ENCODE measurements at places on chromosomes 12 and 14. TPM values are rescaled to one million over a fixed set of nuclear protein-coding genes. Genes with fewer than 3 reads are reported as not detected.

DNA sequence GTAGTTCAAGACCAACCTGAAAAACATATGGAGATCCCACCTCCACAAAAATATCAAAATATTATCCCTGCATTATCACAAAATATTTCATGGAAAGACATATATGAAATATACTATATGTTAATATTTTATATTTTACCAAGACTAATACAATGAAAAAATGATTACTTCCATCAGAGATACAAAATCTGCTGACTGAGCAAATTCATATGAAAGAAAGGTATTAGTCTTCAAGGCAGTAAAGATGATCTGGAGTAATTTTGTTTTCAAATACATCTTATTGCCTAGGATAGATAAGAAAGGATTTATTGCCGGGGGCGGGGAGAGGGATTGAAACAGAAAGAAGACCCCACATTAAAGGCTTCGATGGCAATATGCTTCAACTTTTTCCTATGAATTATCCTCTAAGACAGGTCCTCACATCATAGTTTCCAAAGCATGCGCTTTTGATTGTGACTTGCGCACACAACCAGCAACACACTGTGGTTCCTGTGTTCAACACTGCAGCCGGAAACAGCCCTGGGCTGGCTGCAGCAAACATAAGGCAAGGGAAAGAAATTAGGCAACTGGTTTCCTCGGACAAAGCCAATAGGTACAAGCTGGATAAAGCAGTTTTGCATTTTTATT, 83.2 kb downstream of the SPPL3 start:
- DNase-seq, result no peak

DNA sequence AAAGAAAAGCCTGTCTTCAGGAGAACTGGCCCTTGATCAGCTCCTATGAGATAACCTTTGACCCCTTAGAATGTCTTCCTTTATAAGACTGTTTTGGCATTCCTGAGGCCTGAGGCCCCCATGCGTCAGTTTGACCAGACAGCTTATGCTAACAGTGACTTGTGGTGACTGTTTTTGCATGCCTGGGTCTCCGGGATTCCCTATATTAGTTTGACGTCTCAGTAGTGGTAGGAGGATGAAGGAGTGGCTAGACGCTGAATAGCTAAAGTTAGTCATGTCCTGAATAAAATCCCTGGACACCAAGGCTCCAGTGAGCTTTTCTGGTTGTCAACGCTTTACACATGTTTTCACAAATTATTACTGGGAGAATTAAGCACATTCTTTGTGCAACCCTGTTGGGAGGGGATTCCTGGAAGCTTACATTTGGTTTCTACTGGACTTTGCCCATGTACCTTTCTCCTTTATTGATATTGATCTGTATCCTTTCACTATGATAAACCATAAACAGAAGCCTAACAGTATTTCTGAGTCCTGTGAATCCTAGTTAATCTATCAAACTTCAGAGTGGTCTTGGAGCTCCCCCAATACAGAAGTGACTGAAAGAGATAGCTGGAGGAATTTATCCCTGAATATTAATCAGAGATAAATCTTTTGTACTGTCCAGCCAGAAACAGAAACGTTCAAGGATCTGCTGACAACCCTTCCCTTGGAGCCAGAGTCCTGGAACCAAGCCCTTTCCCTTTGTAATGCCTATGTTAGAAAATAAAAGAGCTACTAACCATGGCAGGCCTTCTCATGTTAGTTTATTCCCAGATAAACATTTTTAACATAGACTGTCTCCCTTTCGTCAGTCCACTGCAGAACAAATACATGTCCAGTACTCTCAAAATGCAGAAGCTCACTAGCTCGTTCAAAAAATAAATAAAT, 479.2 kb downstream of the RPS29 start:
- peak; percentile 22 for DNase-seq

- peak; percentile 92 for DNase-seq
Measured at GRCh38 chr12:26255893-26256645, 60.7 kb downstream of the SSPN start.

GRCh38 chr12:100643246-100643645, 69.8 kb downstream of the GAS2L3 start:
- DNase-seq, result peak; percentile 16

- no peak for DNase-seq
Measured at GRCh38 chr12:116443821-116444589, 115.2 kb upstream of the MAP1LC3B2 start.

DNA sequence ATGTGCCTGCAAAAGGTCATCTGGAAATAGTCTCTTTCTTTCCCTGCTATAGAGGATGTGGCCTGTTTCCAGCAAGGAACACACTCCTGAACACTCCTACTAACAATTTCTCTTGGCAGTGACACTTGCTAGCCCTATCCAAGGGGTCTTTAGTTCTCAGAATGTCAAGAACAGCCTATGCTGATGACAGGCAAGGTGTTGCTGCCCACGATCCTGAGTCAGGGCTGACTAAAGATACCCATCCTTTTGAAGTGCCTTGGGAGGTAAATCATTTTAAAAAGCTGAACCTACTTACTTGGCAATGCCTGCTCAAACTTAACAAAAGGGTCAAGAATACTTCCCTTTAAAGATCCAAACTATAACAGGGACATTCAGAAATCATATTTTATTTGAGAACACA, 1146.4 kb downstream of the VRK1 start:
- no peak for DNase-seq

DNA sequence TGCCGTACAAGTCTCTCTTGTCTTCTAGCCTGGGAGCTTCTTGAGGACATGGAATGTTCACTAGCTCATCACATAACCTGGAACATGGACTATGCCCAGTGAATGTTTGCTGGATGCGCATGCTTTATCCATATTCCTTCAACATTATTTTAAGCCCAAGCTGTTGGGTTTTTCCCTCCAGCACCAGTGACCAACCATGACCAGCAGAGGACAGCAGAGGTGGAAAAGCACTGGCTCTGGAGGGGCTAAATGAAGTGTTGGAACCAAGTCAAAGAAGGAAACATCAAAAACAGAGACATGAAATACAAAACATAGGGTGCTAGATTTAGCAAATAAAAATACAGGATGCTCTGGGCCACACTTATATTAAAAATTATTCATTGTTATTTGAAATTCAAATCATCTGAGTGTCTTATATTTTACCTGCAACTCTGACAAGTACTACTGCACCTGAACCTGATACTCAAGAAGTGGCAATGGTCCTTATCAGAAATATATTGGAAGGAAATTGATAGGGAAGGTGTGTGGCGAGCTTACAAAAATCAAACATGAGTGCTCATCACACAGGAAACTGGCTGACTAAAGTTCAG, 23.1 kb upstream of the HELB start:
- peak; percentile 41 for DNase-seq

DNA sequence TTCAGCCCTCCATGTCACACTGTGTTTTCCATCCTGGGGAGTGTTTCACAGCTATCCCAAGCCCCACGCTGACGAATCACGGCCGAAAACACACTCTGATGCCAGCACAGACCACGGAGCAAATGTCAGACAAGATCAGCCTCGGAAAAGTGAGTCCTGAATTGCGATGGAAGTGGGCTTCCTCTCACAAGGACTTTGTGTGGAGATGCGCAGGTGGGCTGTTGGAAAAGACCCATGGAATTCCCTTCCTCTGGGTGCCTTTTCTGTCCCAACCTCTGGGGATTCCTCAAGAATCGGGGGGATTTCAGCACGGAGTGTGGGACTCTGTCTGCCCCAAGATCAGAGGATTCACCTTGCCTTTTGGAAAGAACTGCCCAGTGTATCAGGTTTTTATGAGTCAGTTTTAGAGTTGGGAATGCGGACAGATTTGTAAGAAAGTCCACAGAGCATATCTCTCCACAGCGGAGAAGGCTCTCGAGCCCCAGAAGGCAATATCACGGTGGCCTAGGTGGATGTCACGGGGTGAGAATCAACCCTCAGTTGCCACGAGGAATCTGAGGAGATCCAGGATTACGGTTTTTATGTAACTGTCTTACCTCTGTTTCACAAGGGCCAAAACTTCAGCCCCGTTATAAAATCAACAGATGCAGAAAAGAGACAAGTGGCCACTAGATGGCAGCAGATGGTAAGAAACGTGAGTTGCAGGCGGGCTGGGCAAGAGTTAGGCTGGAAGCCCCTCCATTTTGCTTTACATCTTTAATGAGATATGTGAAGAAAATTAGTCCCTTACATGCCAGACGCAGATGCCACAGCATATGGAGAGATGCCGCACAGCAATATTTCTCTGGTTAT, 201.9 kb downstream of the DAD1 start:
- peak; percentile 88 for DNase-seq

DNA sequence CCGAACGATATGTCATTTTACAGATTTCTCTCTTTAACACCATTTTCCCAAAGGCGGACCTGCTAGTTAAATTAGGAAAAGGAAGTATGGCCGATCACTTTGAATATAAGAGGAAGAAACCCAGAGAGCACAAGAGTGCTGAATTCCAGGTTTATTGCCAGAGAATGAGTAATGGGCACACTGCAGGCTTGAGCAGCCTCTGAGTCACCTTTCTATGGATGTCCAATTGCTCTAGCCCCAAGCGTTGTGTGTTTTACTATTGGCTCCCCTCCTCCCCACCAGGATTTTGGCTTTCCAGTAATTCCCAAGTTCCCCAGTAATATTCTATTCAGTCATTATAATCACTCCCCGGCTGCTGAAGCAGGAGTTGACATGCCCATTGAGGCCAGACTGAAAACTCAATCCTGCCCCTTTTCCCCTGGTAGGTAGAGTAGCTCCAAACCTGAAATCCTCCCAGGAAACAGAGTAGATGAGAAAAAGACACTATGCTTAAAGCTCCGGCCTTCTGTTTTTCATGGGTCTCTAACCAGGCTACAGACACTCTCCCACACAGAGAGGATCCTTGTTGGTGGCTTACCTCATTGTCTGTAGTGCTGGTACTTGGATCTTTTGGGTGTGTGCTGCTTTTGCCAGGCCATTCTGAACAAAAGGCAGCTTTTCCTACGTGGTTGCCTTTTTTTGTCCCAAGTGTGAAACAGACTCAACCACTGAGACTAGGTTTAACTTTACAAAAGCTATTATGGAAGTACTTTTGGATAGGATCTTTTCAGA, 704.3 kb upstream of the FLRT2 start:
- DNase-seq, result peak; percentile 69

DNA sequence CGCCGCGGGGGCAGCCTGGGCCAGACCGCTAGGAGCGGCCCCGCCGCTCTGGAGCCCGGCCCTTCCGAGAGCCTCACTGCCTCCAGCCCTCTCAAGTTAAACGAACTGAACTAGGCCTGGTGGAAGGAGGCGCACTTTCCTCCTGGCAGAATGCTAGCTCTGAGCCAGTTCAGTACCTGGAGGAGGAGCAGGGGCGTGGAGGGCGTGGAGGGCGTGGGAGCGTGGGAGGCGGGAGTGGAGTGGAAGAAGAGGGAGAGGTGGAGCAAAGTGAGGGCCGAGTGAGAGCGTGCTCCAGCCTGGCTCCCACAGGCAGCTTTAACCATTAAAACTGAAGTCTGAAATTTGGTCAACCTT, 5.3 kb downstream of the LTB4R start:
- no peak for DNase-seq

GRCh38 chr14:77459072-77459723, 1.3 kb downstream of the AHSA1 start:
- DNase-seq, result peak; percentile 82

DNA sequence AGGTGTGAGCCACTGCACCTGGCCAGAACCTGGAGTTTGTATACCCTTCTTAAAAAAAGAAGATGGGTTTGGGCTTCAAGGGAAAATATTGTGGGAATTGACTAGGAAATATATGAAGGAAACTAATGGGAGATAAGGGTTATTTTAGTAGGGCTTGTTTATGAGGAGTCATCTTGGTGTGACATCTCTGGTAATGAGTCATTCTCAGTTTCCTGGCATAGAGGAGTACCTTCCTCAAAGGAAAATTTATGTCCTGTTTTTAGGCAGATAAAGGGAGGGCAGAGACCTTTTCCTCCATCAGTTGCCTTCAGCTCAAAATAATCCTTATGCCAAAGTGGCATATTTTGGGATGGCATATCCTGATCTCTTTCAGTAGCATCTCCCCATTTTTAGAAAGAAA, 30.6 kb upstream of the NFKBIA start:
- DNase-seq, result peak; percentile 63

- DNase-seq, result peak; percentile 34
Measured at GRCh38 chr12:43758247-43758727, 303 bp downstream of the PUS7L start.

GRCh38 chr14:89634037-89634436, 217.0 kb upstream of the FOXN3 start:
- no peak for DNase-seq

GRCh38 chr14:90421001-90421631, 24.3 kb downstream of the CALM1 start:
- no peak for DNase-seq

DNA sequence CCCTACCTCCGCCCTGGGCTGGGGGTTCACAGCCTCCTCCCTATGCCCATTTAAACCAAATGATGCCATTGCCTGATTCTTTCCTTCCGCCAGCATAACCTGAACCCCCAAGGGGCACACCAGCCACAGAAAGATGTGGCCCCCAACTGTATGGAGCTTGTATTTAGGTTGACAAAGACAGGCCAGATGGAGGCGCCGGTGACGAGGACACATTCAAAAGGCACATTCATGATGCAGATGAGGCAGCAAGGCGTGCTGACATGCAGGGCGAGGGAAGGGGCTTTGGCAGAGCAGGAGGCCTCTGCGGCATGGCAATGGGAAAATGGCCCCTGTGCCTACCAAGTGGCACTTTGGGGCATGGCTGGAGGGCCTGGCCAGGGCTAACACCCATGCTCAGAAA, 112.2 kb downstream of the RFLNA start:
- DNase-seq, result no peak

GRCh38 chr14:35576856-35577255, 42.9 kb downstream of the INSM2 start:
- DNase-seq, result no peak

DNA sequence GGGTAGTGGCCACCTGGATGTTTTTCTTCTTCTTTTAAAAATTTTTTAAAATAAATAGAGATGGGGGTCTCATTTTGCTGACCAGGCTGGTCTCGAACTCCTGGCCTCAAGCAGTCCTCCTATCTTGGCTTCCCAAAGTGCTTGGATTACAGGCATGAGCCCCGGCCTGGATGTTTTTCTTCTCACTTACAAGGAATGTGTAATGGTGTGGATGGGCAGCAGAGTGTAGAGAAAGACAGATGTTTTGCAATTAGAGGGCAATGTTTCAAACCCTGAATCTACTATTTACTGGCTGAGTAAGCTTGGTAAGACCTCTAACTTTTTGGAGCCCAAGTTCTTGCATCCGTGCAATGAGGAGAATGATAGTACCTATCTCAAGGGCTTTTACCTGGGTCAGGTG, 48.1 kb downstream of the ADCK1 start:
- DNase-seq, result no peak

GRCh38 chr12:89383235-89384049, 31.1 kb upstream of the DUSP6 start:
- no peak for DNase-seq

WDHD1 gene
- total RNA-seq, result 47.1 TPM

EXOC5 gene
- total RNA-seq, result 109 TPM

TAS2R9 gene
- not detected for total RNA-seq

DLGAP5 gene
- 94.1 TPM for total RNA-seq

DDX54 gene
- 309 TPM for total RNA-seq

ASIC1 gene
- 6.3 TPM for total RNA-seq

VRTN gene
- not detected for total RNA-seq

CLEC2D gene
- 3.3 TPM for total RNA-seq

FAIM2 gene
- not detected for total RNA-seq

Data from PC-3 (cell line).